ENCODE measurements at places on chromosomes 4 and X.
A peak's percentile ranks its signal among the peaks of the same experiment; 100 is the strongest.

DNA sequence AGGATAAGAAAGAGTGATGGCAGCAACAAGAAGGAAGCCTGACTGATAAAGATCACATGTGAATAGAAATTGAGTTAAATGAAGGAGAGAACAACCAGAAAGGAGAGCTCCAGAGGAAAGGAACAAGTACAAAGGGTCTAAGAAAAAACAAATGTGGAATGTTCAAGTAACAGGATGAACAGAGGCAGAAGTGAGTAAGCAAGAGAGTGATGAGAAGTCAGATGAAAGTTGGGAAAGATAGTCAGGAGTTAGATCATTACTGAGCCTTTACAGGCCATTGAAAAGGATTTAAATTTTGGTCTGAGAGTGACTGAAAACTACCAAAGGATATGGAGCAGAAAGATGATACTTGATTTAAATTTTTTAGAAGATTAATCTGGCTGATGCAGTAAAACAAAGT is 38.1 kb downstream of the NFXL1 start:
- no peak for DNase-seq

GRCh38 chr4:139961344-139961946 is 192.5 kb downstream of the MAML3 start:
- peak; percentile 24 for DNase-seq

DNA sequence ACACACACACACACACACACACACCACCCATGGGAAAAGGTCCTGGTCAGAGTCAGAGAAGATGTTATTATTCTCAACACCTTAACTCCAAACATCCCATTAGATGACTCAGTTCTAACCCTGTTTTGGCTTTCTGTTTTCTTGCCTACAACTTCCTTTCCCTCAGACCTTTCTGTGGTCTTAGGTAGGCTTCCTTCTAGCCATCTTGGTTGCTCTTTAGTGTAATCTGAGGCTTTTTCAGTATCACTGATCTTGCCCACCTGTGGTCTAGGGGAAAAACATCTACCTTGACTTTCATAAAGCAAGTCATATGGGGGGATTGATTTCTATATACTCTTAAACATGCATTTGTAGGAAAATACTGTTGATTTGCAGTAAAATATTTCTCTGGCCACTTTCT is 56.9 kb downstream of the ATG4A start:
- no peak for DNase-seq

- DNase-seq = no peak
These were observed 264.2 kb downstream of the PPP3CA start for GRCh38 chr4:101083131-101083530.

DNA sequence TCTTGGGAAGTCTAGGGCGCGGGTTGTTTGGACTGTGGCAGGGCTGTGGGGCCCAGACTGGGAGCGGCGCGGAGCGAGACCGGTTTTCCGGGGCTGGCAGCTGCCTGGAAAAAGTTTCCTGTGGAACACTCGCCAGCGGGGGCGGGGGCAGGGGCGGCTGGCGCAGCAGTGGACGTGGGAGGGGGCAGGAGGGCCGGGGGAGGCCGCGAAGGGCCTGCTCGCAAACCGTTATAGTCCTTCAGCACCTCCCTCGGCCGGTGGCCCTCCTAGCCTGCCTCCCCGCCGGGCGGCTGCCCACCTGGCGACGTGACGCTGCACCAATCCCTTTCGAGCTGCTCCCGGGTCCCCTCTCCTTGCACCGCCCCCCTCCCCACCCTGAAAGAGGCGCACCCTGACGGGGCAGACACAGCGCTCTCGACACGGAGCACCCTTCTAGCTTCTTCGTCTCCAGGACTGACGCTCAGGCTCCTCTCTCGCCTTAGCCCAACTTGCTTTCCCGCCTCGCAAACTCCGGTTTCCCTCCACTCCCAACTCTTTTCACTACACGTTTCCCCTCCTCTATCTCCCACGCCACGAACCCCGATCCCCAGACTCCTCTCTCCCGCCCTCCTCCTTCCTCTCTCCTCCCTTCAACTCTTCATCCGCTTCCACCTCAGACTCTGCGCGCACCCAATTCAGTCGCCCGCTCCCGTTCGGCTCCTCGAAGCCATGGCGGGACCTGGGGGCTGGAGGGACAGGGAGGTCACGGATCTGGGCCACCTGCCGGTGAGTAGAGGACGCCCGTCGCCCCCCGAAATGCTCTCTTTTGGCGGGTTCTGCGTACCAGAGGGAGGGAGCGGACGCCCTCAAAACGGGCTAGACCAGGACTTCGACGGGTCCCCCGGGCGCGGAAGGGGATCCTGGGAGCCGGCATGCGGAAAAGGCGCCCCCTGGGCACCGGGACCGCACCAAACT is at the start of gene NRK:
NRK (plus strand) TSS at position 402 of the 954 bp plus-strand sequence; CDS start at position 709, 307 bp downstream.
- DNase-seq = no peak

DNA sequence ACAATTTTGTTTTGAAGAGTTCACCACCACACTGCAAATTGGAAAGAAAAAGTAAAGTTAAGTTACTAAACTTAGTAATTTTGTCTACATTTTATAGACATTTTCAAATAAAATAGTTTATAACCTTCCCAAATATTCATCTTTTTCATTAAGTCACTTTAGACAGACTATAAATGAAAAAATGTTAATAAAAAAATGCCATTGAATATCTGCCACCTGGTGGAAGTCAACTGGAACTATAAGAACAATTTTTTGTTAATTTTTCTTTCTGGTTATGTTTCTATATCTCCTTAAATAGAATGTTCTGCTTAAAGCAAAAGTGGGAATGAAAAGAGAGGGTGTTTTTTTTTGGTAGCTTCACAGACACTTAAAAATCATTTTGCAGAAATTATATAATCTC is 534.4 kb upstream of the PCDH10 start:
- no peak for DNase-seq

GRCh38 chr4:53847965-53848364 is 216.4 kb downstream of the CHIC2 start:
- DNase-seq = peak; percentile 76

GRCh38 chr4:80265571-80266252 is 752 bp upstream of the FGF5 start:
- peak; percentile 78 for DNase-seq

GRCh38 chr4:182778222-182778982 is 138.8 kb downstream of the DCTD start:
- no peak for DNase-seq

DNA sequence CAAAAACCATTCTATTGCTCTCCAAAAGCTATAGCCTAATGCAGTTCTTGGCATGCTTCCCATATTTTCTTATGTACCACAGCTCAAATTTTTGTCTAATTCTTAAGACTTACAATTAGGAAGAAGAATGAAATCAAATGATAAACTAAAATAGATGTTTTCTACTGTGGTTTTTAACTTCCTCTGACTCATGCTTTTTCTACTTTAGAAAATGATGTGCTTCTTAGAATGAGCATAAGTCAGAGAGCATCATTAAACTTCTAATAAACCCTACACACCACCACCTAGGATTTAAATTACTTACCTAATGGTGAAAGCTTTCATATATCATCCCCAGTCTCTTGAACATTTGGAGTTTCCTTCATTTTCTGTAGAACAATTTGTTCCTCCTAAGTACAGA is 217.0 kb upstream of the NDST3 start:
- no peak for DNase-seq

- no peak for DNase-seq
These were observed 47.4 kb downstream of the NOP14 start for GRCh38 chr4:2915789-2916188.

DNA sequence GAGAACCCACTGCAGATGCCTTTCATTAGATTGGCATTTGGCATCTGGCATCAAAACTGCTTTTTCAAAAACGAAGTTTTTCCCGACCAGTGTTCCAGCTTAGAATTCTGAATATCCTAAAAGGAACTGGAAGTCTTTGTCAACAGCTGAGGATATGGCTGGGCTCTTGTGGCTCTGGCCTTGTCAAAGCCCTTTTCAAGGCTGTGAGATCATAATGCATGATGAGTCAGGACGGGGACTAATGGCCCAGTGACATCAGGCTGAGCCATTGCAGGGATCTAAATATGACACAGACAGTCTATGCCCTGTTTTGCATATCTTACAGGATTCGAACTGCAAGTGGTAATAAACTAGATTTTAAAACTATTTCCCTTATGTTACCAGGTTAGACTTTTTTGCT is 306.4 kb downstream of the PTTG2 start:
- peak; percentile 58 for DNase-seq

GRCh38 chr4:91359041-91360031 is 944.4 kb upstream of the GRID2 start:
- peak; percentile 81 for DNase-seq

DNA sequence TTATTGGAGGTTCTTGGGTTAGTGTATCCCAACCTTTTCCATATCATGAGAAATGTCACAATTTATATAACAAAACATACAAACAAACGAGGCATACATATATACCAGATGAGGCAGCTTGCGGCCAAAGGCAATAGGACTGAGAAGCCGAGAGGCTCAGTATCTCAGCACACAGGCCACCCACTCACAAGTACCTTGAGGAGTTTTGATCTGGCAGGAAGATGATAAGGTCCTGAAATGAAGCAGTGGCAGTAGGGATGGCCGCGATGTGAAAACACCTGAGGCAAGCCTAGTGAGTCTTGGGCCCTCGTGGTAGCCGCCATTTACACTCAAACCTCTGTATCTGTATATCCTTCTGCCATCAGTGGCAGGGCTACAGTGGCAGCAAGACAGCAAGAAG is 55.3 kb upstream of the PRPS1 start:
- DNase-seq = no peak

DNA sequence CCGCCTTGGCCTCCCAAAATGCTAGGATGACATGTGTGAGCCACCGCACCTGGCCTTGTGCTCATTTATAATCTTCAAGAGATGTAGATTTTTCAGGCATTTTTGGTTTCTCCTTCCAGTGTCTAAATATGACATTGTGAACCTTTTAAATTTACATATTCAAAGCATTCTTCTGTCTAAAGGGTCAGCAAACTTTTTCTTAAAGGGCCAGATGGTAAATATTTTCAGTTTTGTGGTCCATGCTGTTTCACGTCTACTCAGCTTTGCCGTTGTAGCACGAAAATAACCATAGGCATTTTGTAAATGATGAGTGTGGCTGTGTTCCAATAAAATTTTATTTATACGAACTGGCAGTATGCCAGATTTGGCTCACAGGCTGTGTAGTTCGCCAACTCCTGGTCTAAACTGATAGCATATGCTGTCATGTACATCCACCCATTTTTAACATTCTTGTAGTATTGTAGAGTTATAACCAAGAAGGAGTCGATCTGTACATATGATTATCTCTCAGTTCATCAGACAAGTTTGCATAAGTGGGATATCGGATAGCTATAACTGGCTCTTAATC is 12.7 kb upstream of the GCNA start:
- DNase-seq = no peak

DNA sequence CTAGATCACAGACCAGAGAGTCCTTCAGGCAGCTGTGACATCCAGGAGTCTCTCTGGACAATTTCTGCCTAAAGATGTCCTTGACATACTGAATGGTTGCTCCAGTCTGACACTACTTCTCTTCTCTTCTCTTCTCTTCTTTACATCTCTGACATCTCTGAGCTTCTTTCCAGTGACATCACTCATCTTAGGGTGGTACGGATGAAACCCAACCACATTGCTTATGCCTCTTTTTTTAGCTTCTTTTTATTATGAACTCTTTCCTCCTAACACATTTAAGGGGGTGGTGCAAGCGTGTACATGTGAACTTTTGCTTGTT is 39.4 kb upstream of the IRF2 start:
- DNase-seq = no peak

DNA sequence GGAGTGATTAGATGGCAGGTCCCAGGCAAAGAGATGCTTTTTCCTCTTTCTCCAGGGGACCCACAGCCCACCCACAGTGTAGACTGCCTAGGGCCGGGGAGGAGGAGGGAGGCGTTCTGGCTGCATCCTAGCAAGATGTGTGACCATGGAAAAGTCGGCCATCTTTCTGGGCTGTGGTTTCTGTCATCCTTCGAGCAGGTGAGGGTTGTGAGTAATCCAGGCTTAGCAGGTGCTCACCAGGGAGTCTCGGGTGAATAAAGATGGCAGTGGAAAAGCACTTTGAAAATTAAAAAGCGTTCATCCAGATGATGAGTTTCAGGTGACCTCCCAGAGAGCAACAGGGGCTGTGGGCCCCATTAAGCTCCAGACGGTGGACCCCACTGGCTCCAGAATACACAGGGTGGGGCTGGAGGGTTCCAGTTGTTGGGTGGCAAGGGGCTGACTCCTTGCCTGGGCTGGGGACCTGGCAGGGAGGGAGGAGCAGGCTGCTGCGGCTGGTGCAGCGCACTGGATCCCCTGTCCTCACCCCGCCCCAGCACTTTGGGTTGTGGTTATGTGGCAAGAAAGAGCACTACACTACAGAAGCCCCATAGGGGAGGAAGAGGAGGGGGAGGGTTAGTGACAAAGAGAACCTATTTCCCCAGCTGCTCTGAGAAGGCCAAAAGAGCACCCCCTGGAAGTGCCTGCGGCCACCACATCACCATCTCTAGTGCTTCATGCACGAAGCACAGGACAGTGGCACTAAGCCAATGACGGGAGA is 23.7 kb downstream of the ELF4 start:
- DNase-seq = no peak

DNA sequence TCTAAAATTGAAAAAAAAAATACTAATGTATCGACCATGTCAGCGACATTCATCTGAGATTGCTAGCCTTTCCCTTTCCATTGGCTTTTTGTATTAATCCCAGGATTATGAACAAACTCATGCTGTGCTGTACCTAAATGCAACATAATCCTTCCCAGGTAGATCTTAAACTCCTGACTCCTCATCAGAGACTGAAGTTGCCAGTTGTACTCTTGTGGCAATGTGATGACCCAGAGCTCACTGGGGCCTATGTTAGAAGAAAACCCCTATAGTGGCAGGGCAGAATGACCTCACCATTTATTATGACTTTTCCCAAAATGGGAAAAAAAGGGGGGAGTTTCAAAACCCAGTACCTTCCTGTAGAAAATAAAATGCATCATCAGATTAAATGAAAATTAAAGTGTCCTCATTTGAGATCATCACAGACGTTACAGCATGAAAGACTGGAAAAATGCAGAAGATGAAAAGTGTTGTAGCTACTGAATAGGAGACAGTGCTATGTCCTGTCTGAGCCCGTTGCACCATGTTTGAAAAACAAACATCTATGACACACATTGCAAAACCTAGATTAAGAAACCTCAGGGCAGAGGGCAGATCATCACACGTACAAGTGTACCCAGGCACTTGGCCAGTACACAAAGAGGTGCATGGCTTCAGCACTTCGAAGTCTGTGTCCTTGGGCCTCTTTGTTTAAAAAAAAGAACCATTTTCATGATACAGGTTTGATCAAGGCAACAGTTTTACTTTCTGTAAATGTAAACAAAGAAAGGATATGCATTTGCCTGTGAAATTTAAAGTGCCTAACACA is 6.8 kb upstream of the ACSL4 start:
- DNase-seq = peak; percentile 67

DNA sequence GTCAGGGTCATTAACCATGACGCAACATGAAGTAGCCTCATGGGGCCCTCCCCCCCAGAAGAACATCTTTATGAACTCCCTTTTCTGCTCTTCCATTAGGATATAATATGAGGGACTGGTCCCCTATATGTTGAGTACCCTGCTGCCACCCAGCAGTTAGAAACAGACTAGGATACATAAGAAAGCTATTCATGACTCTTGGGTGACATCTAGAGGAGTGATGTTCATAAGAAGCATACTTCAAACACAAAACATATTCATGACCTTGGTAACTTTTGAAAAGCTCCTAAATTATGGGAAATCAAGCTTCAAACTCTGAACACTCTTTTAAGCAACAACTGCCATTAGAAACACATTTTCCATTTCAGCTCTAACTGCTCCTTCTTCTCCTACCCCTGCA is 155.2 kb upstream of the SPIN4 start:
- DNase-seq = peak; percentile 34

Data from renal cortical epithelial cell (primary cell).